ENCODE measurements at places on chromosomes 5 and 9. TPM values are rescaled to one million over a fixed set of nuclear protein-coding genes. Genes with fewer than 3 reads are reported as not detected.

DNA sequence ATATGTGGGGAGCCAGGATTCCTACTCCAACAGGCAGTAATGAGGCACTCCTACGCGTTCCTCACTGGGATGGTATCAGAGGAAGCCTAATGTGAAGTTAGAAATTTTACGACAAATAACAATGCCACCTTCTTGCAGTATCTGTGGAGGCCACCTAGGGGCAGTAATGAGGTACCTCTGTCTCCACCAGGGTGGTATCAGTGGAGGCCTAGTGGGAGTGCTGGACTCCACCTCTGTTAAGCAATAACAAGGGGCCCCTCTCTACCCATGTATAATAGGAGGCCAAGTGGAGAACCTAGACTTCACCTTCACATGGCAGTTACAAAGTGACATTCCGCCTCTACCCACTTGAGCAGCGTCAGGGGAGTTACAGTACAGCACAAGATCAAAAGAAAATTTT lies 147.9 kb downstream of the PLPPR1 start:
- H3K36me3 ChIP-seq, result no peaks in the 10 kb centered on the region
- H3K4me1 ChIP-seq, result no peaks in the 10 kb centered on the region
- no peak for DNase-seq
- H3K27ac ChIP-seq, result no peak overlapping the region

The SEMA5A gene
- not detected for total RNA-seq

GRCh38 chr5:7209658-7210057 lies 186.3 kb upstream of the ADCY2 start:
- H3K4me1 ChIP-seq, result no peaks in the 10 kb centered on the region
- no peaks in the 10 kb centered on the region for H3K36me3 ChIP-seq
- H3K27me3 ChIP-seq, result no peaks in the 10 kb centered on the region
- H3K4me3 ChIP-seq, result no peak overlapping the region

The SYNPO gene
- 0.11 TPM for total RNA-seq

The FAM200C gene
- 1.3 TPM for total RNA-seq

- peaks cover 11% of the 10 kb centered on the region for H3K4me1 ChIP-seq
- DNase-seq, result no peak
- no peaks in the 10 kb centered on the region for H3K36me3 ChIP-seq
- H3K4me3 ChIP-seq, result no peak overlapping the region
- no peaks in the 10 kb centered on the region for H3K27me3 ChIP-seq
These were observed 186.7 kb downstream of the TMEM38B start for GRCh38 chr9:105881021-105881420.

The ADGRD2 gene
- total RNA-seq, result not detected

The RNF208 gene
- total RNA-seq, result 8.9 TPM

The CLIC3 gene
- not detected for total RNA-seq

DNA sequence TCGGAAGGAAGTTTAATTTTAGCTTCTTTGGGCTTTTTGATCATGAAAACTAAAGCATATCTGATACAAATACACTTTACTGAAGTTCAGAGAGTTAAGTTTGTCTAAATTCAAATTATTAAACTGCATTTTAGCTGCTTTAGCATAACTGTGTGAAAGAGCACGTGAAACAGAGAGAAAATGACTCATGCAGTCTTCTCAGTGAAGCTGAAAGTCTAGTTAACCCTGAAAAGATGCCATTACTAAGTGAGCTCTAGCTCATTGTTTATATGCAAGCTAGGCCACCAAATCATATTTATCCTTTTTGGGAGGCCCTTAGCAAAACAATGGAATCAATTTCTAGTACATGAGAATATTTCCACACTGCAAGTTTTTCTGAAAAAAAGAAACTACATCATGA lies 27.6 kb downstream of the TPD52L3 start:
- peaks cover 18% of the 10 kb centered on the region for H3K4me1 ChIP-seq
- H3K27me3 ChIP-seq, result peaks cover 4% of the 10 kb centered on the region
- no peak for DNase-seq
- H3K4me3 ChIP-seq, result no peak overlapping the region
- H3K27ac ChIP-seq, result peak overlapping the region; percentile 59
- no peaks in the 10 kb centered on the region for H3K36me3 ChIP-seq

DNA sequence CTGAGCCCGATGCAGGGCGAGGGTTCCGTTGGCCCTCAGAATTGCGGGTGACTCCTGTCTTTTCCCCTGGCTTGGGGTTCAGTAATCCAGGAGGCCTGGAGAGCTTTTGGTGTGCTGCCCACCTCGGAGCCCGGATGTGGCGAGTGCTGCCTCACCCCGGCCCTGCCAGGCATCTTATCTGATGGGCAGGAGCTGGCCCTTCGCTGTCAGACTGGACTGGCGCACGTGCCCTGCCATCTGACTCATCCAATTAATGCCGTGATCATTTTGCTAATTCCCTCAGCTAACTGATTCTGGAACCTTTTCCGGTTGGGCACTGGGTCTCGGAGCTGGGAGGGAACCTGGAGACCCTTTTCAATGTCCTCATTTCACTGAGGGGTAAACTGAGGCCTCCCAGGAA lies 34.6 kb downstream of the RXRA start:
- no peak overlapping the region for H3K27ac ChIP-seq
- H3K27me3 ChIP-seq, result no peaks in the 10 kb centered on the region
- no peaks in the 10 kb centered on the region for H3K36me3 ChIP-seq
- H3K4me3 ChIP-seq, result no peak overlapping the region
- no peaks in the 10 kb centered on the region for H3K4me1 ChIP-seq
- DNase-seq, result no peak

DNA sequence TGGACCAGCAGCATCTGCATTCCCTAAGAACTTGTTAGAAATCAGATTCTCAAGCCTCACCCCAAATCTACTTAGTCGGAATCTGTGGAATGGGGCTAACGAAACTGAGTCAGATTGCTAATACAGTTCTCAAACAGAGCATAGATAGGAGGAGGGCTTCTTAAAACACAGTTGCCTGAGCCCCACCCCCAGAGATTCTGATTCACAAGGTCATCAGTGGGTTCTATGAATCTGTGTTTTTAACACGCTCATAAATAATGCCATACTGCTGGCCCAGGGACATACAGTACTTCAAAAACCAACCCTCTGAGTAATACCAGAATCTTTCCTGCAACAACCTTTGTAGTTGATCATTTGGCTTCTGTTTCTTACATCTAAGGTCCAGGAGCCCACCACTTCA lies 32.9 kb upstream of the GARNL3 start:
- no peak overlapping the region for H3K4me3 ChIP-seq
- no peaks in the 10 kb centered on the region for H3K4me1 ChIP-seq
- no peak for DNase-seq
- no peaks in the 10 kb centered on the region for H3K36me3 ChIP-seq

DNA sequence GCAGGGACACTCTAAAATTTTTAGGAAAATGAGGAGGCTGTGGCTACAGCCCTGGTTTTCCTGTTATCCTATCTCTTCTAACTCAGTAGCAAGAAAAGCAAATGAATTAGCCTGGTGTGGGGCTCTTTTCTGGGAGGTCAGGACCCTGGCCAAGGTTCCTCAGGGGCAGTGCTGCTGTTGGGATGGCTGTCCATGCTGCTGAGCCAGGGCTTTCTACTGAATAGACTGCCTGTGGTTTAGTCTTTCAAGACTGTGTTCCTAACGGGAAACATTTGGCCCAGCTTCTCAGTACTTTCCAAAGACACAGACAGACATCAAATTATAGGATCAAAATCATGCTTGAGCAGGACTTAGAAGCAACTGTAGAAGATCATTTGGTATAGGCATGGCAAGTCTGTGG lies 18.1 kb downstream of the TNC start:
- H3K27me3 ChIP-seq, result peaks cover 24% of the 10 kb centered on the region
- H3K4me3 ChIP-seq, result no peak overlapping the region
- no peak for DNase-seq
- no peak overlapping the region for H3K27ac ChIP-seq
- no peaks in the 10 kb centered on the region for H3K4me1 ChIP-seq

- no peaks in the 10 kb centered on the region for H3K36me3 ChIP-seq
- no peak overlapping the region for H3K4me3 ChIP-seq
- no peaks in the 10 kb centered on the region for H3K4me1 ChIP-seq
- no peaks in the 10 kb centered on the region for H3K27me3 ChIP-seq
- H3K27ac ChIP-seq, result no peak overlapping the region
These were observed 208.9 kb downstream of the TRIM32 start for GRCh38 chr9:116895961-116896360.

The ZNG1A gene
- total RNA-seq, result 45.5 TPM

The PCDHB8 gene
- total RNA-seq, result not detected

The PCDHGC4 gene
- not detected for total RNA-seq

The MSH3 gene
- 27.1 TPM for total RNA-seq

The TSSK1B gene
- not detected for total RNA-seq

GRCh38 chr9:109482391-109482916 lies 15.7 kb downstream of the PTPN3 start:
- no peak overlapping the region for H3K4me3 ChIP-seq
- H3K4me1 ChIP-seq, result peaks cover 8% of the 10 kb centered on the region
- no peaks in the 10 kb centered on the region for H3K36me3 ChIP-seq
- no peak overlapping the region for H3K27ac ChIP-seq
- DNase-seq, result no peak
- H3K27me3 ChIP-seq, result peaks cover 32% of the 10 kb centered on the region

GRCh38 chr9:70600506-70600905 lies 186.0 kb upstream of the KLF9 start:
- H3K27me3 ChIP-seq, result no peaks in the 10 kb centered on the region
- H3K36me3 ChIP-seq, result no peaks in the 10 kb centered on the region
- DNase-seq, result no peak

GRCh38 chr9:78620303-78620702 lies 323.4 kb downstream of the PSAT1 start:
- peaks cover 2% of the 10 kb centered on the region for H3K27me3 ChIP-seq
- H3K36me3 ChIP-seq, result no peaks in the 10 kb centered on the region
- H3K4me1 ChIP-seq, result no peaks in the 10 kb centered on the region
- DNase-seq, result no peak

The IL3 gene
- 11.6 TPM for total RNA-seq

The IL13 gene
- 5.5 TPM for total RNA-seq

The ANKRD31 gene
- 0.67 TPM for total RNA-seq

The SLC45A2 gene
- not detected for total RNA-seq

DNA sequence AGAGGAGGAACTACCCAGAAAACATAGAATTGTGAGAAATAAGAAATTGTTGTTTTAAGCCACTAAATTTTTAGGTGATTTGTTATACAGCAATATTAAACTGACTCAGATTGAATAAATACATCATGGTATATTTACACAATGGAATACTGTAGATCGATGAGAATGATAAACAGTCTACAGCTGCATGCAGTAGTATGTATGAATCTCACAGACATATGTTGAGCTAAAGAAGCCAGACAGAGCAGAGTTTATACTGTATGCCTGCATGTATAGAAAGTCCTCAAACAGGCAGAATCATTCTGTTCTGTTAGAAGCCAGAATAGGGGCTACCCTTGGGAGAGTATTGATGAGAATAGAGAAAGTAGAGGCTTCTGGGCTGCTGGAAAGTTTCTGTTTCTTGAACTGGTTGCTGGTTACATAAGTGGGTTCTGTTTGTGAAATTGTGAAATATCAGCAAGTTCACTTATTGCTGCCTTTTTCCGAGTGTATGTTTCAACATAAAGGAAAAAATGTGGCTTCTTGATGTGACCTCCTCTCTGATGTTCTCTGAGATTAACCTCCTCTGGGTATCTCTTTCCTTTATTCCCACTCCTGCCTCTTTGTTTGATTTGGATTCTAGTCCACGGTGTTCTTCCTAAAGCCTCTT lies 9.6 kb downstream of the KIAA1958 start:
- peaks cover 31% of the 10 kb centered on the region for H3K36me3 ChIP-seq
- H3K27me3 ChIP-seq, result no peaks in the 10 kb centered on the region
- peaks cover 5% of the 10 kb centered on the region for H3K4me1 ChIP-seq
- no peak overlapping the region for H3K27ac ChIP-seq

The SLC36A2 gene
- total RNA-seq, result not detected

The ZNF484 gene
- total RNA-seq, result 9.8 TPM

DNA sequence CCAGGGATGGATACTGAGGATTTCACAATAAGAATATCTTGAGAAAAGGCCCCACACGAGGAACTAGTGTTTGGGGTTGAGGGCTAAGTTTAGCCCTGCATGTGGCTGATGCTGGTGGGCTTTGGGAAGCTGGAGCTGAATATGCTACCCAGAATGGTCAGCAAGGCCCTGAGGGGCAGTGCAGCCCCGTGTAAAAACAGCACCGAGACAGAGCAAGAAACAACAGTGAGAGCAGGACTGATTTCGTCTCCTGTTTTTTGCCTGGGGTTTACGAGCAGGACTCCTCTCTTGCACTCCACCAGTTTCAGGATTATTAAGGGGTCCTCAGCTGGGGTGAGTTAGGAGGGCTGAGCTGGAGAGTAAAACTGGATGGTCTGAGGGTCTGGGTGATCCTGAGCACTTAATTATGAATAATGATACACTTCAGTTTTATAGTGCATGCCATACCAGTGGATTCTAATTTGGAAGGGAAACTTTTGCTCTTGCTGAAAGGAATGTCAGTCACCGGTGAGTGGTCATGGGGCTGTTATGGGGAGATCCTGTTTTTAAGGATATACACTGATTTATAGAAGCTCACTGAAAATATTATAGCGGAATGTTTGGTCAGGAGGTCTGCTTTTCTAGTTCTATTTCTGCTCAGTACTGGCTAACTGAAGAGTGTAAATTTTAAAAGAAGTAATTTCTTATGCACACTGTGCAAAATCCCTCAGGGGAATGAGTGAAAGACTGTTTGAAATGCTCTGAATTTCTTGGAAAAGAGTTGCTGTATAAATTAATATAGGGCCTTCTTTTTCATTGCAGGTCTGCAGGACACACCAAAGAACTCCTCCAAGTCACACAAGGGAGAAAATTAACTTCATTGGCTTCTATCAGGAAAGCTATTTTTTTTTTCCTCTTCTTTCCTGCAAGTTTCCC lies 42.7 kb upstream of the NFIB start:
- peaks cover 28% of the 10 kb centered on the region for H3K27me3 ChIP-seq
- H3K36me3 ChIP-seq, result no peaks in the 10 kb centered on the region
- no peak overlapping the region for H3K4me3 ChIP-seq
- no peak overlapping the region for H3K27ac ChIP-seq
- DNase-seq, result no peak

The CCDC183 gene
- total RNA-seq, result 0.47 TPM

The TRAF1 gene
- total RNA-seq, result 103 TPM

DNA sequence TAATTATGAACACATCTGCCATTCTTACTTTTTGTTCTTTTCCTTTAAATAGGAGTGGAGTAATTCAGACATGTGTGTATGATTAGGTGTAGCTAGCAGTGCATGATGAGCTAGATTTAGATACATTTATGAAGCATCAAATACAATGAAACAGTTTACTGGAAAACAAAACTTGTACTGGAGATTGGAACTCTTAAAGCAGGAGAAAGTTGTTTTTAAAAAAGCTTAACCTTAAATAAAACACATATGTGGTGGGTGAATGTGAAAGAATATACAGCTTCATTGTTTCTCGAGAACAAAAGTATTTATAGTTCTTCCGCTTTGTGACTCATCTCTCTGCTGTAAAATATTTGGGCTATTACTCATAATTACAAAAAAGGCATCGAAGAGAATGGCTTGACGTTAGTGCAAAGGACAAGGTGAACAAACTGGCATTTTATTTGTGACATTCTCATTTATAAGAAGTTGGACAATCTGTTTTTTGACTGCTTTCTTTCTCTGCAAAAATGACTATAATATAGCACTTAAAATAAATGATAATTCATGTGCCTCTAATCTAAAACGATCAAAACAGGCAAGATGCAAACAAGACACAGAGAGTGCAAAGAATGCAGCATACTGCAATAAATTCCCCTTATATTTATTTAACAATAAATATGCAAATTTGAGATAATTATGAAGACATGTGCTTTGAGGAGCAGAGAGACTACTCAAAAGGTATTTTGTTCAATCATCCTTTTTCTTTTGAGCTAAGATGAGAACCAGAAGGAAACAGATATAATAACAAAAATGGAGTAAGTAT lies 478.8 kb downstream of the CETN3 start:
- H3K4me3 ChIP-seq, result no peak overlapping the region
- H3K4me1 ChIP-seq, result no peaks in the 10 kb centered on the region
- H3K27ac ChIP-seq, result no peak overlapping the region
- H3K36me3 ChIP-seq, result no peaks in the 10 kb centered on the region
